ENCODE measurements at places on chromosomes 5 and 9.

- DNase-seq: no peak
These were observed 151.7 kb upstream of the PTPRD start for GRCh38 chr9:10764481-10764880.

DNA sequence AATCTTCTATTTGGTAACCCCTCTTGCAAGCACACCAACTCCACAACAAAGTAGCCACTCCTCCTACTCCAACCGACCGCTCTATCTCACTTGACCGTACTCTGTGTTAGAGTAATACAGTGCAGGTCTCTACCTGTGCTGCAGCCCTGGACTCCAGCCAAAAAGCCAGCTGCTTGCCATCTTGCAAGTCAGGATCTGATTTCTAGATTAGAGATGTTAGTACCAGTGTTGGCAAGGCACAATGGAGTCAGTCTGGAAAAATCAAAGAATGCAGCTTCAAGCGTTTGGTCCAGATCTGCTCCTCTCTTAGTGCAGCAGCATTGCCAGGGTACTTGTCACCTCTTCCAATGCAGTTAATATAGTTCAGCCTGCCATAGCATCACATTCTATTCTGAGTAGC lies 477.6 kb downstream of the ZSWIM6 start:
- DNase-seq: no peak

GRCh38 chr5:157108976-157109375 lies at the start of gene HAVCR2:
TSS of gene HAVCR2 (minus strand) at chr5:157109044. CDS start at chr5:157108983, 61 bp downstream.
- peak; percentile 6 for DNase-seq

- no peak for DNase-seq
These were observed 57.3 kb downstream of the CMYA5 start for GRCh38 chr5:79746642-79747569.

DNA sequence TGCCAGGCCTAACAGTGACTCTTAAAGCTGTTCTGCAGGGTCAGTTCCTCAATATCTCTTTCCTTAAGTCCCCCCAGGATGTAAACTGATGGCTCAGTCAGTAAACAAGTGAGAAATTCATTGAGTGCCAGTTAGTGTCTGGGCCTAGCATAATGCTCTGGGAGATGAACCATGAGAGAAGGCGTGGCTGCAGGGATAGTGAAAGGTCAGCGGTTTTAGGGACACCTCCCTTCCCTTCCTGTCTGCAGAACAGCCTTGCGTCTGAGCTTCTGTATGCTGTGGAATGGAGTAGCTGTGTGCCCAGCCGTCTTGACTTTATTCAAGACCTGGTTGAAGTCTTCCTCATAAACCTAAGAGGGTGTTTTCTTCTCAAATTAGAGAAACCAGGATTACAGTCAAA lies 46.7 kb upstream of the DMRT3 start:
- DNase-seq: no peak

- DNase-seq: no peak
These were observed 126.8 kb upstream of the STC2 start for GRCh38 chr5:173454736-173455598.

DNA sequence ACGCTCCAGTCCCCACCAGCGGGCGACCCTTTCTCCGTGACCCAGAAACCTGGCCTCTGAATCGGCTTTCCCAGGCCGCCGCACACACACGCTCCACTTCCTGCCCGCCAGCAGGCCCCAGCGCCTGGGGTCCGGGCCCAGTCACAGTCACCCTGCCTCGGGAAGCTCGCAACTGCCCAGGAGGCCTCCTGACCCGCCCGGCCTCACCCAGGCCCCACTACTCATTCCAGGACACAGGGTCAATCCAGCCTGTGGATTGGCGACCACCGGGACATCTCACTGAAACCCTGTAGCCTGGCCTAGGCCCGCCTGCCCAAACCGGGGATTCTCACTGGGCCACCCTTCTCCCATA lies 2.7 kb upstream of the IRX4 start:
- no peak for DNase-seq

DNA sequence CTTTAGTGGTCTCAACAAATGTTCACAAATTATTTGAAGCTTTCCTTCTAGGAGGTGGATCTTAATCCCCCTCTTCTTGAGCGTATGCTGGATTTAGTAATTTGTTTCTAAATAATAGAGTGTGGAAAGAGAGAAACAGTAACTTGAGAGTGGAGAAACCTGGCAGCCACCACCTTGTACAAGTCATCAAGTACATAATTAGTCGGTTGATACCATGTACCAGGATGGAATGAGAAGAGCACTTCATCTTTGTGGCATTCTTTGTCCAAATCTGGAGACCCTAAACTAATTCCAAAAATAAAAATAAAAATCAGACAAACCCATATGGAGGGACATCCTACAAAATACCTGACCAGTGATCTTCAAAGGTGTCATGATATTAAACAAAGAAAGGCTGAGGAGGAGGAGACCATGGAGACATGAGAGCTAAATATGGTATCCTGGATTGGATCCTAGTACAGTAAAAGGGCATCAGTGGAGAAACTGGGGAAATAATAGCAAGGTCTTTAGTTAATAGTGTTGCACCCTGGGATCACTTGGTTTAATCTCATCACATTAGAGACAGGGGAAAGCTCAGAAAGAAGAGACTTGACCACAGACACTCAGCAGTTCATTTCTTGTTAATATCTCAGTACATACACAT lies 147.9 kb downstream of the ASTN2 start:
- no peak for DNase-seq

DNA sequence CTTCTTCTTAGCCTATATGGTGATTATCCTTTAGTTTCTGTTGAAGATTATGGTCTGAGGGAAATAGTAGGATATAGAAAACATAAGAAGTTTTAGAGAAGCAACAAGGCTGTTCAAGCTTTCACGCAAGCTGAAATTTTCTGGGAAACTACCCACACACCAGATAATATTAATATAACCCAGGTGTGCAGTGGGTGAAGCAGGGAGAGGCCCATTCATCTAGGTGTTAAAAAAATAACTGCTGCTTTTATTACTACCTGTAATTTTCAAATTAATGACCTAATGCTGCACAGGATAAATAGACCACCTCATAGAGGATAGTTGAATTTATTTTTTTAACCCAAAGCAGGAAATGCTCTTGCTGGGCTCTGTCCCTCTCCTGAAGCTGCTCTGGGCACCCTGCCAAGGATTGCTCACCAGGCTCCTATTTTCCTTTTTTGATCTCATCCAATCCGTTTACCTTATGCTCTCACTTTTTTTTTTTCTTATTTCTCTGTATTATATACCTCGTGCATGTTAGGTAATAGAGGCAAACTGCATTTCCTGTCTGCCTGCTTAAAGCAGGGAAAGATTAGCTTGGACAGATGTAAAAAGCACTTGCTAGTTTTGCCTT lies 124.3 kb upstream of the SLC12A2 start:
- DNase-seq: no peak

GRCh38 chr5:95861864-95862561 lies 39.5 kb upstream of the GLRX start:
- DNase-seq: no peak

DNA sequence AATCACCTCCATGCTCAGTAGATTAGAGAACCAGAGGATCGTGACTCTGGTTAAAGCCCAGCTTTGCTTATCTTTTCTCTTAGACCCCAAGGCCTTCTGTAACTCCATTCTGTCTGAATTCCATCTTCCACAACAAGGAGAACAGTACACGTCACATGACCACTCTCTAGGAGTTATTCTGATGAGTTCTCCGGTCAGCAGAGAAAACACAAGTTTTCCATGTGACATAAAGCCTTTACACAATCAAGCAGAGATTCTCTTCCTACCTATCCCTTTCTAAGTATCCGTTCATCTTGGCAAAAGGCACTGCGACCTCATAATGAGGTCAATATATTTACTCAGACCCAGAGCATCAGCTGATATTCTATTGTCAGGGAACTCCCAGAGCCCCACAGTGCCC lies 112.3 kb downstream of the TRPM6 start:
- no peak for DNase-seq

- no peak for DNase-seq
These were observed 6.8 kb downstream of the ZDHHC11B start for GRCh38 chr5:777756-778161.

GRCh38 chr5:170186156-170186555 lies 46.6 kb upstream of the C5orf58 start:
- no peak for DNase-seq

GRCh38 chr9:109031241-109031640 lies 17.9 kb upstream of the CTNNAL1 start:
- no peak for DNase-seq
